Gastrocnemius medialis (tissue), 4 donors: ENCODE measurements at places on chromosomes 11 and 22. TPM values are rescaled to one million over a fixed set of nuclear protein-coding genes. Genes with fewer than 3 reads are reported as not detected.

GRCh38 chr22:41245917-41246499 lies 5.3 kb upstream of the CHADL start:
- no peak for DNase-seq

The P2RY2 gene
- 21.8 TPM for total RNA-seq

The SLC5A1 gene
- 0.24 TPM for total RNA-seq

The HIKESHI gene
- total RNA-seq, result 44.4 TPM

The LDLRAD3 gene
- 11.9 TPM for total RNA-seq
